ENCODE measurements at places on chromosomes 12 and 14. TPM values are rescaled to one million over a fixed set of nuclear protein-coding genes. Genes with fewer than 3 reads are reported as not detected.

- DNase-seq = no peak
- no peak overlapping the region for H3K4me3 ChIP-seq
- H3K4me1 ChIP-seq = no peaks in the 10 kb centered on the region
- H3K36me3 ChIP-seq = no peaks in the 10 kb centered on the region
- H3K27ac ChIP-seq = peak overlapping the region; percentile 44
- H3K27me3 ChIP-seq = no peaks in the 10 kb centered on the region
These were observed 171.4 kb downstream of the CRADD start for GRCh38 chr12:93848523-93849101.

DNA sequence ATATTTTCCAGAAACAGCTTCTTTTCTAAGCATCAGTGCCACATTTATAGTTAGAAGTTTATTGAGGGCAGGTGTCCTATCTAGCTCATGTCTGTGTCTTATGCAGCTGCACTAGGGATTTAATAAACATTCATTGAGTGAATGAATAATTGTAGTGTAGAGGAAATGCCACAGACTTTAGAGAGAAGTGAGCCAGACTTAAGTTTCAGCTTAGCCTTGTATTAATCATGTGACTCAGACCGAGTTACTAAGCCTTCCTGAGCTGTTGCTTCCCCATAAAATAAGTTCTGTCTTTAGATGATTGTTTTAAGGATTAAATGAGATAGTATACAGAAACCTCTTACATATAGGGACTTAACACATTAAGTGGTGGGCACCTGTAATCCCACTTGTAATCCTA, 236.1 kb upstream of the DDHD1 start:
- H3K27ac ChIP-seq = no peak overlapping the region
- H3K27me3 ChIP-seq = no peaks in the 10 kb centered on the region
- peaks cover 25% of the 10 kb centered on the region for H3K4me1 ChIP-seq
- H3K4me3 ChIP-seq = no peak overlapping the region

The EID3 gene
- total RNA-seq = 1.8 TPM

DNA sequence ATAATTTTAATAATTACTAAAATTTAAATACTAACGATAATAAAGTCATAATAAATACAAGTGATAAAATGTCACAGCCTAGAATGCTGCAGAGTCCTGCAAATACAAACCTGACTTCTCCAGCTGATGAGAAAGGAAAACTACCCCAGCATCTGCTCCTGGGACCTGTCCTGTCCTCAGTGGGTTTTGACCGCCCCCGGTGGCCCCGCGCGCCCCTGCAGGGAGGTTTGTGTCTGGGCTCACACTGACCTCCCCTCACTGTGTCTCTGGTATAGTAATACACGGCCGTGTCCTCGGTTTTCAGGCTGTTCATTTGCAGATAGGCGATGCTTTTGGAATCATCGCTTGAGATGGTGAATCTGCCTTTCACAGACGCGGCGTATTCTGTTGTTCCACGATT, 1139.4 kb downstream of the TMEM121 start:
- H3K4me3 ChIP-seq = no peak overlapping the region
- H3K27ac ChIP-seq = no peak overlapping the region
- H3K4me1 ChIP-seq = no peaks in the 10 kb centered on the region
- H3K36me3 ChIP-seq = no peaks in the 10 kb centered on the region
- no peak for DNase-seq
- no peaks in the 10 kb centered on the region for H3K27me3 ChIP-seq

The KRT85 gene
- total RNA-seq = not detected

GRCh38 chr12:117098361-117099217, 627 bp downstream of the TESC start:
- no peak overlapping the region for H3K27ac ChIP-seq
- DNase-seq = no peak
- H3K27me3 ChIP-seq = peaks cover 6% of the 10 kb centered on the region
- H3K4me3 ChIP-seq = peak overlapping the region; percentile 39
- no peaks in the 10 kb centered on the region for H3K36me3 ChIP-seq

DNA sequence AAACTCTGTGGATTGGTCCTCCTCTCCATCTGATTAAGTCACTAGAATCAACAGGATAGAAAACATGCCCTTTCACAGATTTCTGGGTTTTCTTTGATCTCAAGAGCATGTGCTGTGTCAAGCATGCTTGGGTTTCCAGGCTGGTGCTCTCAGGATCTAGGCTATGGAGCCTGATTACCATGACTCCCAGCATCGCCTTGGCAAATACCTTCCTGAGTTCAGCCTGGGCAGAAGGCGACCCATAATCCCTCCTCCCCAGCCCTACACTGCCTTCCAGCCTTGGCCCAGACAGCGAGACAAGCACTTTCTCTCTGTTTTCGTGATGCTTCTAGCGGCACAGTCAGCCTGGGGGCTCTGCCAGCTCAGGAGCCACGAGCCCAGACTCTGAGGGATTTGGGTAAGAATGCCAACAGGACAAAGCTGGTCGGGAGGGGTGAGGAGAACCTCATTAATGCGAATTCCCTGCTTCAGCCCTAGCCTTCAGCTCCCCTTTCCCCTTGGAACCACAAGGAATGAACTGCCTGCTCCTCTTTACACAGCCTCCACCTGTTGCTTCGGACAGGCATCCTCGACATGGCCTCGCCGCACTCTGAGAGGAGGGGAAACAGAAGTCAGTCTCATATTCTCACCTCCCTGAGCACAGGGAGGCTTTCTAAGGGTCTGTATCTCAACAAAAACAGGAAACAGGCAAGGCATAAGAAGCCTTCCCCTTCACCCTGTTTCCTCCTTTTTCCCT, 227.1 kb downstream of the MSRB3 start:
- H3K36me3 ChIP-seq = no peaks in the 10 kb centered on the region
- no peak for DNase-seq
- H3K27ac ChIP-seq = no peak overlapping the region
- no peaks in the 10 kb centered on the region for H3K27me3 ChIP-seq

DNA sequence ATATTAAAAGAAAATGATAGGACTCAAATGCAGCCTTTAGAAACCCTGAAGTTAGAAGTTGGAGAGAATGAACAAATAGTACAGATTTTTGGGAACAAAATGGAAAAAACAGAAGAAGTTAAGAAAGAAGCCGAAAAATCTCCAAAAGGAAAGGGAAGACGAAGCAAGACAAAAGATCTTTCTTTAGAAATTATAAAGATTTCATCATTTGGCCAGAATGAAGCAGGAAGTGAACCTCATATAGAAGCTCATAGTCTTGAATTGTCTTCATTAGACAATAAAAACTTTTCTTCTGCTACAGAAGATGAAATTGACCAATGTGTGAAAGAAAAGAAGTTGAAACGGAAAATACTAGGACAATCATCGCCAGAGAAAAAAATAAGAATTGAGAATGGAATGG, 31.4 kb upstream of the TOMM20L start:
- no peak overlapping the region for H3K27ac ChIP-seq
- DNase-seq = no peak
- peaks cover 19% of the 10 kb centered on the region for H3K36me3 ChIP-seq
- H3K4me3 ChIP-seq = no peak overlapping the region
- H3K27me3 ChIP-seq = no peaks in the 10 kb centered on the region
- H3K4me1 ChIP-seq = no peaks in the 10 kb centered on the region

GRCh38 chr14:80202888-80203562, 8.3 kb downstream of the DIO2 start:
- no peaks in the 10 kb centered on the region for H3K36me3 ChIP-seq
- no peaks in the 10 kb centered on the region for H3K27me3 ChIP-seq
- no peak for DNase-seq
- H3K4me1 ChIP-seq = no peaks in the 10 kb centered on the region

DNA sequence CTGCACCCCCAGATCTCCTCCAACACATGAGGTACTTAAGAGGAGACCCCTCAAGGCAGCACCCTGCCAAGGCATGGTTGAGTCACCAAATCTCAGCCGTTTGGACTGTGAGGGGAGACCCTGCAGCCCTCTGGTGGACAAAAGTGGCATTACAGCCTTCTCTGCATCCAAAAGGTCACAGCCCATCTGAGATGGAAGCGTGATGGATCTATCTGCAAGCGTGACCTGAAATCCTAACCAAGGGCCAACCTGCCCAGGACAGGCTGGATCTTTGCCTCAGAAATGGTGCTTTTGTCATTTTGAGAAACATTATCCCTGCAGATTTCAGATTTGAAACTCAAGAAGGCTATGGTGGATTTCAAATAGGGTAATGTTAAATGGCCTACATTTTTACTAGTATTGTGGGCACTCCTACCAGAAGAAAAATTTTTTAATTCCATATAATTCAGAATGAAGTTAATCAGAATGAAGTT, 23.7 kb upstream of the DHRS4 start:
- no peak overlapping the region for H3K27ac ChIP-seq
- H3K4me1 ChIP-seq = no peaks in the 10 kb centered on the region
- no peaks in the 10 kb centered on the region for H3K27me3 ChIP-seq
- no peak overlapping the region for H3K4me3 ChIP-seq
- DNase-seq = no peak
- H3K36me3 ChIP-seq = no peaks in the 10 kb centered on the region

GRCh38 chr14:22521449-22522239, 67.4 kb downstream of the DAD1 start:
- H3K27ac ChIP-seq = peak overlapping the region; percentile 81
- no peak overlapping the region for H3K4me3 ChIP-seq
- H3K4me1 ChIP-seq = peaks cover 24% of the 10 kb centered on the region
- no peak for DNase-seq

The ASIC1 gene
- total RNA-seq = 1.7 TPM

GRCh38 chr12:49138587-49138986, 7.4 kb upstream of the TUBA1B start:
- no peaks in the 10 kb centered on the region for H3K4me1 ChIP-seq
- H3K27ac ChIP-seq = no peak overlapping the region
- H3K27me3 ChIP-seq = no peaks in the 10 kb centered on the region
- H3K4me3 ChIP-seq = no peak overlapping the region
- no peak for DNase-seq
- no peaks in the 10 kb centered on the region for H3K36me3 ChIP-seq

- H3K27me3 ChIP-seq = no peaks in the 10 kb centered on the region
- H3K4me1 ChIP-seq = no peaks in the 10 kb centered on the region
- H3K27ac ChIP-seq = peak overlapping the region; percentile 95
- no peaks in the 10 kb centered on the region for H3K36me3 ChIP-seq
These were observed 499 bp downstream of the TOGARAM1 start for GRCh38 chr14:44962334-44963043.

DNA sequence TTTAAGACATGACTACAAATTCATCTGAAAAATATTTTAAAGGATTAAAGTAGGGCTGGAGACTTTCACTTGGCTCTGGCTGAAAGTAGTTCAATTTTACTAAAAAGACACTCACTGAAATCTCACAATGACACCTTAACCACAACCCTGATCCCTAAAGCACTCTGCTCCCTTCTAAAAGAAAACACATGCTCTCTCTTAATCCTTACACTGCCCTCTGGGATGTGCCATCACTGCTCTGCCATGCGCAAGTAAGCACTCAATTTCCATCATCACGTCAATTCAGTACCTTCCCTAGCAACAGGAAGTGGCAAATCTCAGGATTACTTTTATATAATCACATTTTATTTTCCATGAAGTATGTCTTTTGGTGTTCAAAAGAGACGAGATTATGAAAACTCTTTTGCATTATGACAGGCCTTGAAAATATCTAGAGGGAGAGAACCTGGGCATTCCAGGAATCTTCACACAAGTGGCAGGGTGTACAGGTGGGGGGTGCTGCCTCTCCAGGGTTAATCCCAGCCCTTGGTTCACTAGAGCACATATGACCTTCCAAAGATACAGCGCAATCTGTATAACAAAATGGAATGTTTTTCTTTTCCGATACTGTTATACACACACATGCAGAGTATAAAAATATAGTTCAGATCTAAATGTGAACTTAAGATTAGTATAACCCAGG, 7.3 kb downstream of the ATG14 start:
- H3K36me3 ChIP-seq = no peaks in the 10 kb centered on the region
- peaks cover 4% of the 10 kb centered on the region for H3K4me1 ChIP-seq
- no peaks in the 10 kb centered on the region for H3K27me3 ChIP-seq
- no peak overlapping the region for H3K27ac ChIP-seq
- no peak overlapping the region for H3K4me3 ChIP-seq

DNA sequence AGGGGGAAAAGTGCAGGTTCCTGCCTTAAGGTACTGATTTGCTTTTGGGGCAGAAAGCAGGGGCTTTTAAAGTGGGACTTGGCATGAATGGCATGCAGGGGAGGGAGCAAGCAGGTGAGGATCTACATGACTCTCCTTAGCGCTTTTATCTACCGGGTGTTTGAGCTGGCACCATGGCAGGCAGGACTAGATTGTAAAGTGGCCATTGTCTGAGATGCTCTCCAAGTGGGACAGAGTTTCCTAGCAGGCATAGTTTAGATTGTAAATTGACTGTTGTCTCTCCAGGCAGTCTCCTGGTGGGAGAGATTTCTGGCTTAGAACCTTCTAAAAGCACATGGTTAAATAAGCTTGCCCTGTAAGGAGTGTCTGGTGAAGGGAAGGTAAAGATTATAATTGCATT, 5.3 kb upstream of the DICER1 start:
- H3K4me3 ChIP-seq = no peak overlapping the region
- H3K36me3 ChIP-seq = no peaks in the 10 kb centered on the region
- H3K27ac ChIP-seq = no peak overlapping the region
- no peaks in the 10 kb centered on the region for H3K27me3 ChIP-seq
- no peak for DNase-seq
- H3K4me1 ChIP-seq = peaks cover 12% of the 10 kb centered on the region

DNA sequence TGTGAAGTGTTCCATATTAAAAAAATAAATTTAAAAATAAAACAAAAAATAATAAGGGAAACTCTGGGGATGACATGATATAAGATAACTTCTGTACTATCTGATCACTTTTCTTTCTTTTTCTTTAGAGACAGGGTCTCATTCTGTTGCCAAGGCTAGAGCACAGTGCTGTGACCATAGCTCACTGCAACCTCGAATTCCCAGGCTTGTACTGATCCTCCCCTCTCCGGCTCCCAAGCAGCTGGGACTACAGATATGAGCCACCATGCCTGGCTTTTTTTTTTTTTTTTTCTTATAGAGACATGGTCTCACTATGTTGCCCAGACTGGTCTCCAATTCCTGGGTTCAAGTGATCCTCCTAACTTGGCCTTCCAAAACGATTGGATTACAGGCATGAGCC, 10.4 kb upstream of the MIPOL1 start:
- no peak overlapping the region for H3K4me3 ChIP-seq
- no peaks in the 10 kb centered on the region for H3K36me3 ChIP-seq
- H3K27ac ChIP-seq = no peak overlapping the region

- peaks cover 25% of the 10 kb centered on the region for H3K4me1 ChIP-seq
- no peaks in the 10 kb centered on the region for H3K27me3 ChIP-seq
- H3K4me3 ChIP-seq = peak within 1 kb of the TSS; percentile 57
- H3K27ac ChIP-seq = peak within 1 kb of the TSS; percentile 95
- H3K36me3 ChIP-seq = no peaks in the 10 kb centered on the region
- DNase-seq = no peak
These were observed at the start of gene ITGA5 for GRCh38 chr12:54419088-54419887. TSS of gene ITGA5 (minus strand) at chr12:54419266. CDS start at chr12:54419198, 68 bp downstream.

DNA sequence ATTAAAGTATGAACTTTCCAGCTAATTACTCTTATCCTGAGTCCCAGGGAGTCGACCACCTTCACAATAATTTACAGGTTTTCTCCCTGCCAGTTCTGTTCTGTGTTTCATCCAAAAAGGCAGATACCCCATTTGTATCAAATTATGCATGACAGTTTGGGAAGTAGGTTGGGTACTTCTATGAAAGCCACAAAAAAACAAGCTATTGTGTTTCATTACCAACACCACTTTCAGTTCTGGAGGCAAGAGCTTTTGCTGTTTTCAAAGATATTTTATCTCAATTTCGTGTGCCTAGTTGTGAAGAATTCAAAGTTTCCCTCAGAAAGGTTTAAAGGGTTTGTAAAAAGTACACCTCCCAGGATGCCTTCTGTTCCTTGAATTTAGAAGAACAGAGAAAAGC, 557.4 kb downstream of the FLRT2 start:
- no peak overlapping the region for H3K27ac ChIP-seq

The A2ML1 gene
- 419 TPM for total RNA-seq

The REM2 gene
- total RNA-seq = 0.38 TPM

The SLC6A13 gene
- not detected for total RNA-seq

GRCh38 chr14:93748208-93749075, 39.8 kb downstream of the PRIMA1 start:
- no peaks in the 10 kb centered on the region for H3K4me1 ChIP-seq
- H3K27me3 ChIP-seq = no peaks in the 10 kb centered on the region
- DNase-seq = no peak
- no peak overlapping the region for H3K4me3 ChIP-seq
- peak overlapping the region; percentile 5 for H3K27ac ChIP-seq

The OR11G2 gene
- not detected for total RNA-seq

Measured in esophagus squamous epithelium (tissue), 5 donors.